Activated CD4-positive, alpha-beta T cell treated with anti-CD3 and anti-CD28 coated beads, Interleukin-2, amount 10 ng/mL, durations not matched to agents 7 days and 5 days (primary cell): ENCODE measurements at places on chromosomes 11 and 22.

DNA sequence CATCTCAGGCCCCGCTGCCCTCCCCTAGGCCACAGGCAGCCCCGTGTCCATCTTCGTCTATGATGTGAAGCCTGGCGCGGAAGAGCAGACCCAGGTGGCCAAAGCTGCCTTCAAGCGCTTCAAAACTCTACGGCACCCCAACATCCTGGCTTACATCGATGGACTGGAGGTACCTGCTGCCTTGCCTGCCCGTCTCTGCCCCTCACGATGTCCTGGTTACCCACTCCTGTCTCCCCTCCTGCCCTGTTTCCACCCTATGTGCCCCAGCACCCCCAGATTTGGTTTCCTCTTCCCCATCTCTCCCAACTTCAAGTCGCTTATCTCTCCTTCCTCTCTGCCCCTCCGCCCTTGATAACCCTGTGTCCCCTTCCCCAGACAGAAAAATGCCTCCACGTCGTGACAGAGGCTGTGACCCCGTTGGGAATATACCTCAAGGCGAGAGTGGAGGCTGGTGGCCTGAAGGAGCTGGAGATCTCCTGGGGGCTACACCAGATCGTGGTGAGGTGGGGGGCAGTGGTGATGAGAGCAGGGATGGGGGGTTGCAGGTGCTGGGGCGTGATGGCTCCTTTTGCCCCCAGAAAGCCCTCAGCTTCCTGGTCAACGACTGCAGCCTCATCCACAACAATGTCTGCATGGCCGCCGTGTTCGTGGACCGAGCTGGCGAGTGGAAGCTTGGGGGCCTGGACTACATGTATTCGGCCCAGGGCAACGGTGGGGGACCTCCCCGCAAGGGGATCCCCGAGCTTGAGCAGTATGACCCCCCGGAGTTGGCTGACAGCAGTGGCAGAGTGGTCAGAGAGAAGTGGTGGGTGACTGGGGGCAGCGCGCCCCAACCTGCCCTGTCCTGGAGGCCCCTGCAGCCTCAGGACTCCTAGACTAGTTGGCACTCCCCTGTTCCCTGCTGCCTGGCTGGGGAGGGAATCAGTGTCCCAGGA is 930 bp downstream of the SCYL1 start:
- no peak for DNase-seq

DNA sequence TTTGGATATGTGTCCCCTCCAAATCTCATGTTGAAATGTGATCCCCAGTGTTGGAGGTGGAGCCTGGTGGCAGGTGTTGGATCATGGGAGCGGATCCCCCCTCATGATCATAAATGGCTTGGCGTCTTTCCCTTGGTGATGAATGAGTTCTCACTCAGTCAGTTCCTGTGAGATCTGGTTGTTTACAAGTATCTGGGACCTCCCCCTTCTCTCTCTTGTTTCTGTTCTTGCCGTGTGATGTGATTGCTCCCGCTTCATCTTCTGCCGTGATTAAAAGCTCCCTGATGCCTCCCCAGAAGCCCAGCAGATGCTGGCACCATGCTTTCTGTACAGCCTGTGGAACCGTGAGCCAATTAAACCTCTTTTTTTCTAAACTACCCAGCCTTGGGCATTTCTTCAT is 102.2 kb downstream of the SEZ6L start:
- DNase-seq: no peak

GRCh38 chr11:18000760-18001159 is 12.1 kb downstream of the SERGEF start:
- no peak for DNase-seq

DNA sequence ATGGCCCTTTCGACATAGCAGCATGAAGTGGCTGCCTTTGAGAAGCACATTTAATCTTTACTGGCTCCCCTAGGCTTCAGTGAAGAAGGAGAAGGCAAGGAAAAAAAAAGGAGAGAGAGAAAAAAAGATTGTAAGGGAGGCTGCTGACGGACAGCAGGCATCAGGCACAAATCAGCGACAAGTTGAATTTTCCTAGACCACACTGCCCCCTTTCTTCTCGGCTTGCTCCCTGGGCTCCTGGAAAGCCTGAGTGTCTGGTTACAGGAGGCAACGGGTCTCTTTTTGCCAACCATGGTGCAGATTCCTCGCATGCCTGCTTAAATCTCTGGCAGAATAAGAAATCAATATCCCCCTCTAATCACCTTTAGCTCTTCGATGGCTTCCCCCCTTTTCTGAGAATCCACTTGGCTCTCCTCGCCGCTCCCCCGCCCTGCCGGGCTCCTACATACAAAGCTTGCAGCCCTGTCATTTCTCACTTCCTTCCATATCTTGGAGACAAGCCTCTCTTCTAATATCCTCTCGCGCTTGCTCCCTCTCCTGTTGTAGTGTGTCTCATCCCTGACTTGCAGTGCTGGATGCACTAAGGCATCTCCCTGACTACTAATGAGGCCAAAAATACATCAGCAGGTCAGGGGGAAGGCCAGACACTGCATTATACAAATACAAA is 14.3 kb downstream of the BLID start:
- no peak for DNase-seq

- DNase-seq: no peak
These were observed 110.8 kb downstream of the UVRAG start for GRCh38 chr11:75925785-75926164.

- no peak for DNase-seq
These were observed 805.6 kb downstream of the KCNA4 start for GRCh38 chr11:29211202-29211601.

- no peak for DNase-seq
These were observed 7.6 kb downstream of the PISD start for GRCh38 chr22:31654408-31654807.

- DNase-seq: no peak
These were observed 10.5 kb upstream of the PHOX2A start for GRCh38 chr11:72254299-72254993.

GRCh38 chr11:121460941-121461514 is 8.3 kb upstream of the SORL1-AS1 start:
- no peak for DNase-seq

DNA sequence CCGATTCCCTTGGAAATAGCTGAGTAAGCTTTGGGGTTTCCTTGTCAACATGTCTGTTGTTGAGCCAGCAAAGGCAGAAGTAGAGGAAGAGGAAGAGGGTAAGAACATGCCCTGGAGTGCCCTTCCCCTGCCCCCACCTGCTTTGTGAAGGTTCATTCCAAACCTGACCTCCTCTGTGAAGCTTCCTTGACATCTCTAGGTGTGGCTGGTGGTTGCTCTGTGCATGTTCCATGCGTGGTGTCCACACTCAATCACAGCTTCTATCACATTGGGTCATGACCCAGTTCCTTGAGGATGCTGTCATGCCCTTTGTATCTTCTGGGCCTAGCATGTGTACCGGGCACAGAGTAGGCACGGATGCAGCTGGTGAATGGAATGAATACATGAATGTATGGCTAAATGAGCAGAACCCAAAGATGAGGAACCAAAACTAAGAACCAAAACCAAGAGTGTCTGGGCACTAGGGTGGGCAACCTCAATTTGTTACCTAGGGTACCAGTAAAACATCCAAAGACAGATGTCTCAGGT is 23.7 kb upstream of the FXYD6 start:
- no peak for DNase-seq

DNA sequence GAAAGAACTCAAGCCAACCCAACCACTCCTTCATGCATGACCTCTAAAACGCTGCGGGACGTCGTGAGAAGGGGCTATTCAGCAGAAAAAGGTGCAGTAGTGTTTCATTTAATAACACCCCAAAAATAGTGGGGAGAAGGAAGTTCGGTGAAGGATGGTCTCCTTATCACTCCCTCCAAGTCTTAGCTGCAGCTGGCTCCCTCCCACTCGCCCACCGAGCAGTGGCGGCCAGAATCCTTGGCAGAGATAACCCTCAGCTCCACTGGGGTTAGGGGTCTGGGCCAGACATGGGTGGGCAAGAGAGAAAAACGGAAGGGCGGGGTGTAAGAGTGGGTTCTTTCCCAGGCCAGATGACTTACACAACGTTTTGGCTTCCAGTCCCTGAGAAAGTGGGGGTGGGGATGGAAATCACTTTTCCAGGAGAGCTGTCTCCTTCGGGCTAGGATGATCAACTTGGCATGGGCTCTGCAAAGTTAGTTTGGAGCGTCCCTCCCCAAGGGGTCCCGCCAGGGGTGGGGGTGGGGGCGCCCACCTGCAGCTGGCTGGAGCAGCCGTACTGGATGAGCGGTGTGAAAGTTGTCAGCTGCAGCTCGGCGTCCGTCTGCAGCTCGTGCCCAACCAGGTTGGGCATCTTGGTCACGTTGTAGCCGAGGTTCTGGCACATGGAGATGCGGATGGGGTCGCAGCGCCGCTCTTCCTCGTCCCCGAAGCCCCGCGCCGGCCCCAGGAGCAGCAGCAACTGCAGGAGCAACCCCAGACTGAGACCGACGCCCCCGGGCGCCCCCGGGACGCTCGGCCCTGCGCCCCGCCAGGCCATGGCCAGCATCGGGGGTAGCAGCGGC is 705 bp downstream of the FZD4 start:
- no peak for DNase-seq

DNA sequence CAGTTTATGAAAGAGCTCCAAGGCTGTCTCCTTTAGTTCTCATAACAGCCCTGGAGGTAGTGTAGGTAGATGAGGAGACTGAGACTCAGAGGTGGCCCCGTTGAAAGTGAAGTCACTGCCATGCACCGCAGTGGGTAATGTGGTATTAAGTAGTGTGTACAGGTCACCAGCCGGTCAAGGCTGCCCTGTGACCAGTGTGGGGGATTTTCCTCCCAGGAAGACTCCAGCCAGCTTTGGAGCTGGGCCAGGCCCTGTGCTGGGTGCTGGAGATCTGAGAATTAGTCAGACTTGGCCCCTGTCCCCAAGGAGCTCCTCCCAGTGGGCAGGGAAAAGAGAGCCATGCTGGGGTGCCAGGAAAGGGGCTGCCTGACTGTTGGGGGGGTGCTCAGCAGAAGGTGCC is 5.3 kb downstream of the OMP start:
- no peak for DNase-seq

DNA sequence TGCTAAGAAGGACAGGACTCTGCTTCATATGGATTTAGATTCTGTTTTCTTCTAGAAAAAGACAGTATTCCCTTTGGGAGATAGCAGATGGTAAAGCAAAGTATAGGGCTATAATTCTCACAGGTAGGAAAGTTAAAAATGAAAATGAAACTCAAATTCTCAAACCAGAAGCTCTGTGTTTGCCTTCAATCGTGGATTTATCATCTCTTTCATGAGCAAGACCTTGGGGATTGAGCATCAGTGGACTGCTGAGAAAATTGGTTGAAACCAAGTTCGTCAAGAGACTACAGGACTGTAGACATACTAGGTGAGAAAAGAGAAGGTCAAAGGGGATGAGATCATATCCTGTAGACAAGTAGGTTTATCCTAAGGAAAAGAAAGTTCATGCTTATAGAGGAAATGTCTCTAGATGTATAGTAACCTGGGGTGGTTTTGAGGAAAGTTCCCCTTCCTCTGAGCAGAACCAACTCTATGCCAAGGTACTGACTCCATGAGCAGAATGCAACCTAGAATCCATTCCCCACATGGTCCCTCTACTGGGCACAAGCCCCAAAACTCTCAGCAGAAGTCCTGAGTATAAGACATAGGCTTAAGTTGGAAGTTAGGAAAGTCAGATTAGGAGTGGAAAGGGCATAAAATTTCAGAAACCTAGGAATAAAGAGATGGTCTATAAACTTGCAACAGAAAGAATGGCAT is 46.5 kb downstream of the SLC5A12 start:
- no peak for DNase-seq

DNA sequence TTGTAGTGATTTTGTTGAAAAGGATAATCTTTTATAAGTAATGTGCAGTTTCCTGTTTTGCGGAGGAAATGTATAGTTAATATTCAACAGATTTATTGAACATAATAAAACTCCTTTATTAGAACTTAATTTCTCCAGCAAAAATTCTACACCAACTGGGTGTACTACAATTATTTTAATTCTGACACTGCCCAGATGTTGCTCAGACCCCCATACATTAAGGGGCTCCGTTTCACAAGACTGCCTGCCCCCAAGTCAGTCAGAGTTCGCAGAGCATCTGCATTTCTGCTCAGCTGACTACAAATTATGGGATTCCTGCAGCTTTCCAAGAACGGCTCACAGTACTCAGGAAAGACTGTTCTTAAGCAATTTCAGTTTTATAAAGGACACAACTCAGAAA is 6.2 kb downstream of the CEP57 start:
- DNase-seq: no peak

DNA sequence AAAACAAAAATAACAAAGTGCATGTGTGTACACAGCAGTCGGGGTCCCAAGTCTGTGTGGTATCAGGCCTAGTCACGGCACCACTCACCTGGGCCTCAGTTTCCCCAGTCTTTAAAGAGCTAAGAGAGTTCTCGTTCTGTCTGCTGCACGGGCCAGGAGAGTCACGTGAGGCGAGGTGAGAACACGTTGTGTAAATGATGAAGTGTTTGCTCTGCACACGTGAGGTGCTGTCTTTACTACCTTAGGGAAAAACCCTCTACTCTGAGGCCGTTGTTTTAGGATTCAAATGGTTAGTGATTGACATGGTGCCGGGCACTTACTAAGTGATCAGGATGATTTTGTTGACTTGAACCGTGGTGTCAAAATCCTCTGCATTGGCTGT is 86.5 kb upstream of the PPARA start:
- DNase-seq: no peak

GRCh38 chr11:78147807-78148206 is 8.4 kb upstream of the ALG8 start:
- DNase-seq: no peak

DNA sequence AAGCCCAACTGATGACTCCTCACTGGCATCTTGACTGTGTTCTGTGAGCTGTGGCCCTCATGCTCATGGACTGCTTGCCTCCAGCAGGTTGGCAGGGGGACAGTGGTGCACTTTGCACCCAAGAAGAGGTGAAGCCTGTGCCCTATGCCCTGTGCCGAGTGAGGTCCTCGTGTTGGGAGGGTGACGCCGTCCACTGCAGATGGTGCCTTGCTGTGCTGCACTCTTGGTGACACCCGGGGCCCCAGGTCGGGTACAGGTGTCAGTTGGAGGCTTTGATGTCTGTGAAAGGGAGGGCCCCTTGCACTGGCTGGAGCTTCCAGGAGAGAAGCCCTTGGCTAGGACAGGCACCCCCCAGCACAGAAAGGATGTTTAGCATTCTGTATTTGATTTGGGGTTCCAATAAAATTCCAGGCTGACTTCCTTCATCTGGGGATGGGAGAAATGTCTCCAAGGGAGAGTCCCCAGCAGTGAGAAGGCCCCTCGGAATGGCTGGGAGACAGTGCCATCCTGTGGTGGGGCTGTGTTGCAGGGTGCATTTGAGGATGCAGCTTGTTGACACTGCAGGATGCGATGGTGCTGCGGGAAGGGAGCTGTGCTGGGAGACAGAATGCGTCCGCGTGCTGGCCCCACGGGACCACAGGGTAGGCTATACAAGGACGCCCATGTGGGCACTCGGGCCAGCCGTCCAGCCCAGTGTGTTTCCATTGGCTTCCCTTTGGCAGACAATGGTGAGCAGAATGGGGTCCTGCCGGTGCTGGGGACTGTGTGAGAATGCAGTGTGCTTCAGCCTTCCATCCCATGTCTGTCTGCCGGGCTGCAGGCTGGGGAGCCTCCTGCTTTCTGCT is 2.5 kb upstream of the ZDHHC8 start:
- DNase-seq: peak; percentile 63

GRCh38 chr22:27564806-27565205 is 236.8 kb downstream of the MN1 start:
- DNase-seq: no peak

- DNase-seq: peak; percentile 77
These were observed 5.3 kb downstream of the CD44 start for GRCh38 chr11:35144136-35144741.

GRCh38 chr22:45225732-45226502 is 14.8 kb downstream of the KIAA0930 start:
- DNase-seq: no peak

- peak; percentile 13 for DNase-seq
These were observed 1089.3 kb downstream of the FAM181B start for GRCh38 chr11:81644239-81644840.
